ENCODE measurements at places on chromosomes 3 and 15.

- no peak for DNase-seq
Measured at GRCh38 chr3:112170046-112170445, 37.0 kb upstream of the GCSAM start.

DNA sequence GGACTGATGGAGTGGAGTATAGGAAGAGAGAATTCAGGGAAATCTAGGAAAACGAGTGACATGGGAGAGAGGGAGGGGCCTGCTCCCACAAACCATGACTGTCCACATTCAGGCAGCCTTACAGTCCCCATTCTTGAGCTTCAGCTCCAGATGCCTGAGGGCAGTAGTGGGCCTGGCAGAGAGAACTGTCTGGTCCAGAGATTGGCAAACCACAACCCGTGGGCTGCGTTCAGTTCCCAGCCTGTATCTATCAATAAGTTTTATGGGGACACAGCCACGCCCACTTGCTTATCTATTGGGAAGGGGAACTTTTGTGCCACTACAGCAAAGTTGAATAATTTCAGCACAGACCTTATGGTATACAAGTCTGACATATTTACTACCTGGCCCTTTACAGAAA, 63.8 kb downstream of the SLCO2A1 start:
- no peak for DNase-seq

DNA sequence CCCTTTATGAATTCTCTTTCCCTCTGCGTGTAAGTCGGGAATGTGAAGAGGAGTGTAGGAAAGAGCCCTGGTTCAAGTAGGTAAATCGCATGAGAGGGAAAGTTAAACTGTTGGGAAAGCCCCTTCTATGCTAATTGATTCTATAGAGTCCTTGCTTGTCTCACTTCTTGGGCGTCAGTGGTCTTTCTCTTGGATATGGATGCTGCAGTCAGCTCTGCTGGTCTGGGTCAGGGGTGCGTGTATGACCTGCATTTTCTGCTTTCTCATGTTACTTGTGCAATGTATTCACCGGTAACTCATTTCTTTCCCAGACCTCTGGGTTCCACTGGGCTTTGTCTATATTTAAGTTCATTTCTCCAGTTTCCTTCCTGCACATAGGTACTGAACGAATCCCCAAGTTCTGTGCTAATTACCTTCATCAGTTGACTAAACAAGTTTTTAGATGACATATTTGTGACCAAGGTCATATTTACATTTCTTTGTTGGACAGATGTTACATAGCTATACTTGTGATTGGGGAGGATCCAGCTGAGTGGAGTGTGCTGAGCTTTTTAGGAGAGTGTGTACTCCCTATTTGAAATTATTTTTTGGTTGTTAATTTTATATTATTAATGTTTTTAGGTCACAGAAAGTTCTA, 1.4 kb downstream of the SETD5 start:
- DNase-seq, result no peak

- DNase-seq, result no peak
Measured at GRCh38 chr3:136567599-136568188, 184.5 kb downstream of the STAG1 start.

DNA sequence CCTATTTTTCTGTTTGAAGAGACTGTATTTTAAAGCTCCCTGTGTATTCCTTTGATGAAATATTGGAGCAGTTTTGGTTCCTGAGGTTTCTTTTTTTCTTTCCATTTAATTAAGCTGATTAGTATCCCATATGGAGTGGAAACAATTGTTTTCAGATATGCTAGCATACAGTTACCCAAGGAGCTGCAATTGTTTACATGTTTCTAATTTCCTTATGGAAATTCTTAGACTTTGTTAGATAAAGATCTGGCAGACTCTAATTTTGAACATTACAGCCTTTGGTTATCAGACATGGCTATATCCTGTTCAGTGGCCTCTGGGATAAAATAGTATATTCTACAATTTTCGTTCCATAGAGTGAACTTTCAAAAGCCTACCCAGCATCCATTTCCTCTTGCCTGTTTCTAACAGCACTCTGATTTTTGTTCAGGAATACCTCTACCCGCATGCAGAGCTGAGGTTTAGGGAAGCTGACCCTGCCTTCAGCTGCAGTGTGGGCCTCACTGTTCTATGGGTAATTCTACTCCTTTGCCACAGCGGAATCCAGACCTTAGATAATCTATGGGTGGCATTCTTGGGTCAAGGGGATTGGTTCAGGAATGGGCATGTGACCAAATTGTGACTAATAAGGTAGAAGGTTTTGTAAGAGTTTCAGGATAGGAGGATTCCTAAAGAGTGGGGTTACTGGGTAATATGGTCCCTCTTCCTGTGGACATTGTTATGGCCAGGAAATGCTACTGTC, 161.1 kb upstream of the ANKRD28 start:
- no peak for DNase-seq

- no peak for DNase-seq
Measured at GRCh38 chr3:64440498-64440897, 215.2 kb upstream of the PRICKLE2 start.

DNA sequence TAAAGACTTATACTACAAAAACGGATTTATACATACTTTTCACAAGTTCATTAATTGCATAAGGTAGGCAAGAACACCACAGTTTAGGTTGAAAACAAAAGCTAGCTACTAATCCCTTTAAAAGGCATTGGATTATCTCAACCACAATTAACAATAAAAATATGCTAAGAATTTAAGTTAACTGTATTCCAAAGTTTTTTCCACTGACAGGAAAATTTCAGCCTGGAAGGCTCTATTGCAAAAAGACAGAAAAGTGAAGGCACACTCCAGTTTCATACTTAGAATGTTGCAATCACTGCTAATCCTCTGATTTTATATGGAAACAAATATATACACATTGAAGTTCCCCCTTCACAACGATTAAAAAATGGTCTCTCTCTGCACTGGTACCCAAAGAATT, 71.5 kb downstream of the TJP1 start:
- DNase-seq, result no peak

DNA sequence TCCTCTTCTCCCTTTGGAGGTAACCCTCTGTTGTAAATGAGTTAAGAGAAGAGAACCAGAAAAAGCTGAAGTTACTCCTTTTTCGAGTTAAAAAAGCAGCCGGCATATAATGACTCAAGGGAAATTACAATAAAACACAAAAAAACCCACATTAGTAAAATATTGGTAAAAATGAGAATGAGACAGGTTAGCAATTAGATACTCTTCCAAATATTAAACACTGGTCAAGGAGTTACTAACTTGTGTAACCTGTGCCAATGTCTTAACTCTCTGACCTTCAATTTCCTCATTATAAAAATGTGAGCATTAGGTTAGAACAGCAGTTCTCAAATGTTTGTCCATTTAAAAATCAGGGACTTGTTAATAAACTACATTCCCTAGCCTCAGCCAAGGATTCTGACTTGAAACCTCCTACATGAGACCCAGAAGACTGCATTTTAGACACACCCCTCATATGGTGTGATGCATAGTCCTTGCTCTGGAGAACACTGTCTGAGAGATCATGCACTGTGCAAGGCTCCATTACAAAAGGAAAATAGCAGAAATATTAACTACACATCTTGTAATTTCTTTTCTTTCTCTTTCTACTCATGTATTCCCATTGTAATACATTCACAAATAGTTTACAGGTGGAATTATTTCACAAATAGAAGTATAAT, 42.7 kb upstream of the TOP2B start:
- no peak for DNase-seq

DNA sequence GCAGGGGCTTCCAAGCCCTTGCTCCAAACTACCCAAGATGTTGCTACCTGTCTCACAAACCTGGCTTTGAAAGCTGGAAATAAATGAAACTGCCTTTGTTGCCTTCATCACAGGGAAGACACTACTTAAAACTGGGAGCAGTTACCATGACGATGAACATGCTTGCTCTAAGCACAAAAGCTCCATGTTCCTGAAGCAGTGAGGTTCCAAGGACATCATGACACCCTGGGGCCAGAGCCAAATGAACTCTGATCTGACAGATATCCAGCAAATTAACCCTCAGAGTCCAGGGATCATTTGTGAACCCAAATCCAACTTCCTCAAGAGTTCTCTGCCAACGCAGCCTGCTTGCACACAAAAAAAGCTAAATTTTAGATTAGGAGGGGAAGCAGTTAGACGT, 10.7 kb downstream of the TRAIP start:
- DNase-seq, result no peak

DNA sequence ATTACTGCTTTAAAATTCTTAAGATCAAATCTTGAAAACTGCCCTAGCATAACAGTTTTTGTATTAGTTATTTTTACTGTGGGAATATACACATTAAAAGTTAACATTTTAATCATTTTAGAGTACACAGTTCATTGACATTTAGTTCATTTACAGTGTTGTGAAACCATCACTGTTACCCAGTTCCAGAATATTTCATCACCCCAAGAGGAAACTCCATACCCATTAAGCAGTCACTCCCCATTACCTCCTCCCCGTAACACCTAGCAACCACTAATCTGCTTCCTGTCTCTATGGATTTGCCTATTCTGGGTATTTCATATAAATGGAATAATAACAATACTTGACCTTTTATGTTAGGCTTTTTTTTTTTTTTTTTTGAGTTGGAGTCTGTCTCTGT, 164.1 kb upstream of the LRRFIP2 start:
- DNase-seq, result no peak

GRCh38 chr3:99666201-99666600, 27.8 kb downstream of the COL8A1 start:
- DNase-seq, result no peak

DNA sequence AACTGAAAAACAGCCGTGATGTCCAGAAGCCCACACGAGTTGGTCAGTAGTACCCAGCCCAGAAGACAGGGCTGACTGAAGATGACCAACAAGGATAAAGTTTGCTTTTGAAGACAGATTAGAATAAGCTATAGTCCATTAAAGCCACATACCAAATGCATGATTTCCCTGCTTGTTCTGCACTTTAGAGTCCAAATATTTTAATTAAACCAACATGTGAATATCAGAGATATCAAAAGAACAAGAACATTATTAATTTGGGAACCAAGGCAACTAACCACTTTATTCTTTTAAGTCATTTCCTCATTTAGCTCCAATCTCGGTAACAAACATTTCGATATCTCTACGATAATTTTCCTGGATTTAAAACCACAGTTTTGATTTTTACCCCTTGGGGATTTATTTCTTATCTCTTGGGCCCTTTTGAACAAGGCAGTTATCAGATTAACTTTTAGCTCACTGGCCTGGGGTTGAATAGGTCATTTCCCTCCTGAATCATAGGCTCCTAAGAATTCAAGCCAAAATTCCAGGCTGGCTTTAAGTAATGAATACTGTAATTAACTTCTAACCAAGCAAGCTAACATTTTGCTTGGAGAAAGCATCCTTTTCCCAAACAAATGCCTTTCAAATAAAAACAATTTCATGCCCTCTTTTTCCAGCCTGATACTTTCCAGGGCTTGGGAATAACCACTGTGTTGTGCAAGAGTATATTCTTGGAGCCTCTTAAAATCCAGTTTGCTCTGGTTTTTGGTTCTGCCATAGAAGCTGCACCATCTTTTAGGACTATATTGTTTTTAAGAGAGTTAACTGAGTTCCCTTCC, 102.9 kb upstream of the NR2E3 start:
- DNase-seq, result no peak

DNA sequence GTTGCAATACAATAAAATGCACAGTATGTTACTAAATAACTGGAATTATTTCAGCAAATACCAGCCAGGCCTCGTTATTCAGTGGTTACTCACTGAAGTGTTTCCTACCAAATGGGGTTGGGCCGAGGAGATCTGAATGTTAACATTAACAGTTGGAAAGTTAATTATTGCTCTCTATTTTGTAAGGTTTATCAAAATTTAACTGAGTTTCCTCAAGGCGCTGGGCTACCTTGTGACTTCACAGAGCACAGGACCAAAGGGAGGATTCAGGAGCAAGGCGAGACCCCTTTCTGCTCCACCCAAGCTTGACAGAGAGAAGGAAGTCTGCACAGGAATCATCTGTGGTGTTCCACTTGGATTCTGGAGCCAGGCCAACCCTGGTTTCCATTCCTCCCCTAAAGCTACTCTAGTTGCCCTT, 21.6 kb downstream of the ADAMTS9 start:
- no peak for DNase-seq

DNA sequence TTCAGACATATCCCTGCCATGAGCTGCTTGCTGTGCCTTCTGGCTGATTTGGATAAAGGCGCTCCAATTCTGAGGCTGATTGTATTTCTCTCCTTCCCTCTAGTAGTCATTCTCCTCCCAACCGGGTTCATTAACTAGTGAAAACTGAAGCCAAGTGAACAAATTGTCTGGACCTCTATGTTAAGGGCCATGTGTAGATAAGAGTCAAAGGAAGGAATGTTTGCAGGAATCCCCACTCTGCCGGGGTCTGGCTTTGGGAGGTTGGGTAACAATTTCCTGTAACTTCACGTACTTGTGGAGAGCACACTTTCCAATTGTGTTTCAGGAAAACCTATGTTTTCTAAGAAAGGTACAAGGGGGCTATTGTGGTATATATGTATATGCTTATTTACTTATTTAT, 38.2 kb upstream of the SUCLG2 start:
- DNase-seq, result no peak

- DNase-seq, result no peak
Measured at GRCh38 chr3:53193466-53194209, 32.6 kb downstream of the PRKCD start.

- no peak for DNase-seq
Measured at GRCh38 chr3:46716461-46717441, 918 bp downstream of the PRSS50 start.

- no peak for DNase-seq
Measured at GRCh38 chr3:12471241-12471640, 13.0 kb upstream of the TSEN2 start.

GRCh38 chr3:132536442-132537153, 60.5 kb upstream of the ACKR4 start:
- DNase-seq, result no peak

- no peak for DNase-seq
Measured at GRCh38 chr3:39176025-39176714, 16.2 kb downstream of the XIRP1 start.
